SJSA1 (cell line): ENCODE measurements at places on chromosomes 3 and 15. TPM values are rescaled to one million over a fixed set of nuclear protein-coding genes. Genes with fewer than 3 reads are reported as not detected.

Gene STIMATE
- total RNA-seq, result 14.5 and 14.8 TPM in 2 replicates

Gene DPPA4
- total RNA-seq, result not detected in 2 replicates

Gene RPL39L
- 29.4 and 55.7 TPM in 2 replicates for total RNA-seq

GRCh38 chr15:25058080-25058785 is 103.4 kb downstream of the SNRPN start:
- peak; percentile 32 for DNase-seq

Gene TF
- total RNA-seq, result not detected in 2 replicates

DNA sequence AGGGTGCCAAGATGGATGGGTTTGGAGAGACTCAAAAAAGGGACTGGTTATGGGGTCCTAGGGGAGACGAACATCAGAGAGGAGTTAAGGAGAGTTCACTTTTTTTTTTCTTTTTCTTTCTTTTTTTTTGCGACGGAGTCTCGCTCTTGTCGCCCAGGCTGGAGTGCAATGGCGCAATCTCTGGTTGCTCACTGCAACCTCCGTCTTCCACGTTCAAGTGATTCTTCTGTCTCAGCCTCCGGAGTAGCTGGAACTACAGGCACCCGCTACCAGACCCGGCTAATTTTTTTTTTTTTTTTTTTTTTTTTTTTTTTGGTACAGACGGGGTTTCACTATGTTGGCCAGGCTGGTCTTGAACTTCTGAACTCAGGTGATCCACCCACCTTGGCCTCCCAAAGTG is 1.2 kb downstream of the SPINT1 start:
- no peak for DNase-seq

Gene GABRB3
- not detected in 2 replicates for total RNA-seq

Gene EFCAB12
- total RNA-seq, result 0.03 TPM in 1 of 2 replicates, not detected in the other

DNA sequence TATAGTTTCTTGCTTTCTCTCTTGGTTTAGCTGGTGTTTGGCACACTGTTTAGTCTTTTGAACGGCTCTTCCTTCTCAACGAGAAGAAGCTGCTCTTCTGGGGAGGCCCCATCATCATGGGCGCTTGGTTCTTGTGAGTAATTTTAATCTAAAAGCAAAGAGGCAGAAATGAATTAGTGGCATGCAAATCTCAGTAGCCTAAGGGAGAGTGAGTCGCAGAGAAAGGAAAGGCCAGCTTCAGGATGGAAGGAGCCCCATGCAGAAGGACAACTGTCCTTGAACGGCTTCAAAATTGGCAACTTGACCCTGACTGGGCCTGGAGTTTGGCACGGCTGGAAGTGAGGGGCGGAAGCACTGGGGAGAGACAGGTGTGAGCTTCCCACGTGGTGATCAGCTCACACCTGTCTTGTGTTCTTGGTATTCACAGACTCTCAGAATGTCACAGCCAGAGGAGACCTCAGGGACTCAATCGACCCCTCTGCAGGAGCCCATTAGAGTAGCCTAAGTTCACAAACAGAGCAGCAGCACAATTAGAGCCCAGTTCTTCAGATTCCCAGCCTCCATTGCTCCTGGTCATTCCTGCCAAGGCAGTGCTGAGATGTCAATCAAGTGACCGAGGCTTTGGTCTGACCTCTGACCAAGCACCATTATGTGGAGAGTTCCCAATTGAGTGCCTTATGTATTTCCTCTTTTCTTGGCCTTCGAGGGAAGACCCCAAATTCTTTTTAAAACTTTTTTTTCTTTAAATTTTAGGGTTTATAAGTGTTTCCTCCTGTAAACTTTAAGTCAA is 41.3 kb upstream of the ETV5 start:
- DNase-seq, result no peak

GRCh38 chr3:45273681-45274515 is 47.8 kb upstream of the TMEM158 start:
- no peak for DNase-seq

GRCh38 chr3:88005066-88005465 is 53.7 kb downstream of the CGGBP1 start:
- no peak for DNase-seq

Gene XYLB
- total RNA-seq, result 0.66 and 3.0 TPM in 2 replicates

DNA sequence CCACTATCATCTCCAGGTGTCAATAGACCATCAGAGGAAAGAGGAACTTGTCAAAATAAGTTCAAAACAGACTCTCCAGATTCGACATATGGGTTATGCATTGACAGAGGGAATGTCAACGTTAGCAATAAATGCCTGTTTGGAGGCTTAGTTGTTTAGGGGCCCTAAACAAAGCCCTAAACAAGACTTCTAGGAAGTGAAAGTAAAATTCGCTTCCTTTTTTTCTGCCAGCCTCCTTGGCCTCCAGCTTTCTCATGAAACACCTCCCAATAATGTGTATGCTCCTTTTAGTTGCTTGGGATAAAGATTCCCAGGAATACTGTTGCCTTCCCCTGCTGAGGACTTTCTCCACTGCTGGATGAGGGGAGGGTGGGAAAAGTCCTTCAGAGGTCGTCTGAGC is 70.9 kb upstream of the ARNT2 start:
- DNase-seq, result no peak

Gene UBA5
- 45.0 and 58.7 TPM in 2 replicates for total RNA-seq

DNA sequence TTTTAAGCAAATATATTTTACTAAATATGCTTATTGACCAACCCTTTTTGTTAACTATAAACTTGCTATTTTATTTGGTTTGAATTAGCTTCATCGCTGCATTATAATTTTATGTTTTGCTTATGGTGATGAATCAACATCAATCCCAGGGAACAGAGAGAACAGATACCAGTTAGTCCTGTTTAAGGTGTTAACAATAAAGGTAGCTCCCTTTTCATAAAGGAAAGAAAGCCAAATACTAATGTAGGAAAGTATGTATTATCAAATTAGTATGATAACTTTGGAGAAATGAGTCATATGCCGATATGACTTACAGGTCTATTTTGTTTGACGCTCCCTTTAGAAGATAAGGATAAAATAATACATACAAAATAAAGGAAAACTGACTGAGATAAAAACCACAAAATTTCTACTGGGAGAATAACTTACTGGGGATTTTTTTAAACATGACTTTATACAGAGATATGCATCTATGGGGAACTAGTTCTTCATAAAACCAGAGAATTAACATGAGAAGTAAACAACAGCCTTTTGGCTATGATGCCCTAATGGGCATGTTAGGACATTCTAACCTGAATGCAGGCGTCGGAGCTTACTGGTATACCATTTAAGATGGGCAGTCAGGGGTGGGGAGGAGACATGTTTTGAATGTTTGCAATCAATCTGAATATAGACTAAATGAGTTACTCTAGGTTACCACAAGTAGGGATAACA is 4.5 kb downstream of the OR5K2 start:
- no peak for DNase-seq

Gene LRTM1
- not detected in 2 replicates for total RNA-seq
